ENCODE measurements at places on chromosomes 1 and 21.

DNA sequence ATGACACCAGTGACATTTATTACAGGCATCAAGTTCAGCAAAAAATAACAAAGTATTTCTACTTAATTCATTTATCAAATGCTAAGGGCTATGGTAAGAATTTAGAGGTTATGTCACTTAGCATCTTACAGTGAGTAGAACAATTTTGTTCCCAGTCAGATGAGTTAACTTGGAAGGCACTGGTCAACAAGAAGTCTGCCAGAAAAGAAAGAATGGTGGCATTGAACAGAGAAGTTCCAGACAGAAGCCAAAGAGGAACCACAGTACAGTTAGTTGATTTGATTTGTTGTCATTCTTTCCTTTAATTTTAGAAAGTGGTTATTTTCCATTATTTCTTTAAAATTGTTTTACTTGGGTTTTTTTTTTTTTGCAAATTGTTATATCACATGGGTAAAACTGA lies 232.2 kb upstream of the PKN2 start:
- DNase-seq: no peak

GRCh38 chr1:159282118-159282517 lies 20.0 kb upstream of the FCER1A start:
- DNase-seq: no peak

GRCh38 chr1:5318143-5318816 lies 663.9 kb downstream of the AJAP1 start:
- DNase-seq: no peak

GRCh38 chr1:118303064-118303463 lies 118.0 kb upstream of the SPAG17 start:
- DNase-seq: no peak

DNA sequence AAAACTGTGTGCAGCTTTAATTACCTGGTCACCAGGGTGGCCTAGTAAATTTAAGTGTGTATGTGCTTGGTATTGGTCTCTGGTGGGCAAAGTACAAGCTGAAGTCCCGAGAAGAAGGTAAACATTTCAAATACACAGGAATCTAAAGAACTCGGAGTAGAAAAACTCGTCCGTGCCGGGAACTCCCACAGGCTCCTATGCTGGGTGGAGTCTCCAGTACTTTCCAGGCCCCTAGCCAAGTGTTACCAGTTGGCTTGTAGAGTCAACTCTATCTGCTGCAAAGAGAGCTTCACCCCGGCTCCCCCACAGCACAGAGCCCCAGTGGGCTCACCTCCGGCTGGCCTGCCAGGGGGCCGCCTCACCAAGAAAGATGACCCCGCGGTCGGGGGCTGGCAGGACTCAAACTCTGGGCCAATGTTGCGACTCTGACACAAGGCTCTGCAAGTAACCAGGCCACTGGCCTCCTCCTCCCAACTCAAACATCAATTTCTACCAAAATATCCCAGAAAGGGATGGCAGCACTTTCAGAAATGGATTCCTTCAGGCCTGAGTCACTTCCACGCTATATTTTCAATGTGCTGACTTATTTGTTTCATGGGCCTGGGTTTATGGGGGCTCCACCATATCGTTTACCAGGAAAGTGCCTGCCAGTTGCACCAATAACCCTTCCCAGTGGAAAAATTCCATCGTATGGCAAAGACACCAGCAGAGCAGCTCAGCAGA lies 73.9 kb downstream of the SLC66A1 start:
- DNase-seq: no peak

GRCh38 chr1:113074237-113074636 lies 1.2 kb downstream of the LRIG2 start:
- DNase-seq: no peak

GRCh38 chr21:24223624-24224023 lies 1383.7 kb downstream of the MRPL39 start:
- DNase-seq: no peak

DNA sequence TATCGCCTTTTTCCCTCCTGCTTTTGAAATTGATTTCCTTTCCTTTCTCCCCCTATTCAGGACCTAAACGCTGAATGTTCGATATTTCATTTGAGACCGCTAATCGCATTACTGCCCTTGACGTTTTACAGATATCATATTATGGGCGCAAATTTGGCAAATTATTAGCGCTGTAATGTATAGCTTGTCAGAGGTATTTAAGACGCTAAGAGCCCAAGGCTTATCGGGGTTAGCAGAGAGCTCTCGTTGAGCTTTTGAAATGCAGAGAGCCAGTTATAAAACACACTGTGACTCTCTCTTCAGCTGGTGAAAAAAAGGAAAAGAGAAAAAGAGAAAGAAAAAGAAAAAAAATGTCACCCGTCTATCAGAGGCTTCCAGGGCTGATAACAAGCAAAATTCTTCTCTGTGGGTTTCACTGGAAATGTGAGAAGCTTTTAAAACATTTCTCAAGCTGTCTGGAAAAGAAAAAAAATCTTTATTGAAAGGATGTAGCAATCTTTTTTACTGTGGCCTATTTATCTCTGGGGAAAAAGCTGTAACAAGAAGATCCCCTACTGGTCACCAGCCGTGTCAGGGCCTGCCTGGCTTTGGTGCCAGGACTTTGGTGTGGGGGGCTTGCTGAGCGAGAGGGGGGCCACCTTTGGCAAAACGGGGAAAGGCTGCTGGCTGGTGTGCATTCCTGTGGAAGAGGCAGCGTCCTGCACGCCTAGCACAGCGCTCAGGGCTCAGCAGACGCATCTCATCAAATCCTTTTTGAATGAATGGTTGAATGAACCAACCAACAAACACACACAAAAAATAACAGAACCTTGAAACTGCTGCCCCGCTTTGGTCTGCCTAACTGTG lies 119.8 kb downstream of the RNF220 start:
- no peak for DNase-seq

- peak; percentile 81 for DNase-seq
Observed at GRCh38 chr21:45820171-45821091, 161.1 kb upstream of the COL6A1 start.

DNA sequence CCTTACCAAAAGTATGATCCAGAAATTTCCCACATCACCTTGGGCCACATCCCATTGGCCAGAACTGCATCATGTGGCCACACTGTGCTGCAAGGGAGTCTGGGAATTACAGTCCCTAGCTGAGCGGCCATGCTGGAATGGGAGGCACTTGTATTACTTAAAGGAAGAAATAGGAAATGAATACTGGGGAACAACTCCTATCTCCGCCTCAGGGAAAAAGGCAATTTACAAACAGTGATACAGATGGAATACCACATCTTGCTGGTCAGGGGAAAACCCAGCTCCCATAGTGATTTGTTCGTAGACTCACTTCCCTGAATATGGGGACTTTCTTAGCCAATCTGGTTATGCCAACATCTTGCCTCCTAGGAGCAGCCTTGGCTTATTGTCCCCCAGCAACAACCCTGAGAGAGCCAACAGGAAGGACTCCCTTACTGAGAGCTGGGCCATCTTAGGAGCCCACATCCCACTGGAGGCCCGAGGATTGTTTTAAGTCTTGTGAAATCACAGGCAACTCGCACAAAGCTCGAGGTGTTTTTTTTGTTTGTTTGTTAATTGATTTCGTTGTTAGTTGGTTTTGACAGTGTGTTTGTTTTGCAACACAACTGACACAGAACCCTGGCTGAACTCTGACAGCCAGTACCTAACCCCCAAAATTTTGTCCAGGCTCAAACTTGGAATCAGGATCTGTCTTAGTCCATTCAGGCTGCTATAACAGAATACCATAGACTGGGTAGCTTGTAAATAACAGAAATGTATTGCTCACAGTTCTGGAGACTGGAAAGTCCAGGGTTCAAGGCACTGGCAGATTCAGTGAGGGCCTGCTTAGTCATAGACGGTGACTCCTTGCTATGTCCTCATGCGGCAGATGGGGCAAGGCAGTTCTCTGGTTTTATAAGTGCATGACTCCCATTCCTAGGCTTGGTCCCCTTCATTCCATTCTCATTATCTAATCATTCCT lies 14.9 kb downstream of the CDA start:
- no peak for DNase-seq

GRCh38 chr1:11157867-11158266 lies 31.3 kb upstream of the ANGPTL7 start:
- no peak for DNase-seq

DNA sequence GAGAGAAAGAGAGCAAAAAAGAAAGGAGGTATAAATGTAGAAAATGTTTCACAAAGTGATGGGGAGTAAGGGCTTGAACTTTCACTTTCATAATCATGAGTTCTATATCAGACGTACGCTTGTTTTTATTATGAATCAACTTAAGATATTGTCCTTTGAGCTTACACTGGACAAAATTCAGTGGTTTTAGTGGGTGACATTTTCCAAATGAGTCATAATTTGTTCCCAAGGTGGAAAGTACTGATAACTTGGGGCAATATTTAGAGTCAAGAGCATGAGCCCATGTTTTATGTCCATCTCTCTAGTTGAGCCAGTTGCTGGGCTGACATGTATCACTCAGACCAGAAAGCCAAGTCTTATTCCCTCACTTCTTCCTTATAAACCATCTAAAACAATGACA lies 161.6 kb downstream of the CHRM3 start:
- no peak for DNase-seq

- DNase-seq: no peak
Observed at GRCh38 chr1:54110996-54111395, 41.8 kb downstream of the CDCP2 start.

GRCh38 chr1:30523055-30524020 lies 200.0 kb downstream of the MATN1 start:
- DNase-seq: no peak

DNA sequence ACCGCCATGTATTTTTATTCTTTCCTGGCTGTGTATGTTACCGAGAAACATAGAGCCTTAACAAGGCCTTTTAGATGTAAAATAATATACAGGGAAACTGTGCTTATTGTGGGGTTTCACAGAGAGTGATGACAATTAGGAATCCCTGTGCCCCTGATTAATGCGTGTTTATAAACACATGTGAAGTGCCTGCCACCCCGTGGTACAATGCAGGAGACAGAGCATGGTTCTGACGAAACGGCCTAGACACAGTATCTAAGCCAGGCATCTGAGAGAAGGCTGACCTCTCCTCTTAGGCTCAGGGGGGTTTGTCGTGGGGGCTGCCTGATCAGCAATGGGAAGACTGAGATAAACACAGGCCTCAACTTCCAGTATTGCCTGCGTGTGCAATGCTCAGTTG lies 200.0 kb downstream of the AJAP1 start:
- DNase-seq: no peak

DNA sequence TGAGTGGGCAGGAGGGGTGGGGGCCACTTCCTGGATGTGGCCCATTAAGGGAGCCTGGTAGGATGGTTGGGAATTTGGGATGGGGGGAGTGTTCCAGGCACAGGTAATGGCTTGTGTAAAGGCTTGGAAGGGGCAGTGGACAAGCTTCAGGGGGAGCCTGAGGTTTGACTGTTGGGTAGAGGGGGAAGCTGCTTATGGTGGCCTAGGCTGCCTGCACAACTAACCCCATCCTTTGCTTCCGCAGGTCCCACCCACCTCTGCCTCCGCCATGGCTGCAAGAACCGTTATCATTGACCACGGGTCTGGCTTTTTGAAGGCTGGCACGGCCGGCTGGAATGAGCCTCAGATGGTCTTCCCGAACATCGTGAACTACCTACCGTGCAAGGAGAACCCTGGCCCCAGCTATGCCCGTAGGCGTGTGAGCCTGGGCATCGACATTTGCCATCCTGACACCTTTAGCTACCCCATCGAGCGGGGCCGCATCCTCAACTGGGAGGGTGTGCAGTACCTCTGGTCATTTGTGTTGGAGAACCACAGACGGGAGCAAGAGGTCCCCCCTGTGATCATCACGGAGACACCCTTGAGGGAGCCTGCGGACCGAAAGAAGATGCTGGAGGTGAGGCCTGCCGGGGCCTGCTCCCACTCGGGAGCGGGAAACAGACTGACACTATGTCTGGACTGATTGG lies 67.8 kb downstream of the ACTL8 start:
- DNase-seq: no peak

GRCh38 chr1:109399326-109399957 lies 1.7 kb upstream of the SORT1 start:
- no peak for DNase-seq

DNA sequence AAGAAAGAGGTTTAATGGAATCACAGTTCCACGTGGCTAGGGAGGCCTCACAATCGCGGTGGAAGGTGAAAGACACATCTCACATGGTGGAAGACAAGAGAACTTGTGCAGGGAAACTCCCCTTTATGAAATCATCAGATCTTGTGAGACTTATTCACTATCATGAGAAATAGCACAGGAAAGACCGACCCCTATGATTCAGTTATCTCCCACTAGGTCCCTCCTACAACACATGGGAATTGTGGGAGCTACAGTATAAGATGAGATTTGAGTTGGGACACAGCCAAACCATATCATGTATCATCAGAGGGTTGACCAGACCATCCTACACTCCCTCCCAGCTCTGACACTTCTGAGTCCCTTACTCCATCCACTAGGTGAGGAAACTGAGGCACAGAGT lies 143.9 kb upstream of the KLHDC7A start:
- DNase-seq: no peak

DNA sequence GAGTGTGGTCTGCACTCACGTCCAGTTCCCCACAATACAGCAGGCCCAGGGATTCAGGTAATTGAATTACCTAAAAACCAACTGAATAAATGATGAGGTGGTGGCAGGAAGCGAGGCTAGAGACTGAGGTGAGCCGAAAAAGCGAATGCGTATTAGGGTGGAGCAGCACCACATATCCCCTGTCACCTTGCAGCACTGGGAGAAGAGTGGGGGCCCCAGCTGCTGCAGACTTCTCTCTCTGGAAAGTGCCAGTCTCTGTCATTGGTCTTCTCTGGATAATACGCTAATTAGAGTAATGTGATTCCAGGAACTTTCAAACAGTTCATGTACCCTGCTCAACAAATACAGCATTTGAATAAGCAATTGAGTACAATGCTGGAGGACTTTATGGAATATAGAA lies 199.0 kb downstream of the RPS6KC1 start:
- DNase-seq: no peak

DNA sequence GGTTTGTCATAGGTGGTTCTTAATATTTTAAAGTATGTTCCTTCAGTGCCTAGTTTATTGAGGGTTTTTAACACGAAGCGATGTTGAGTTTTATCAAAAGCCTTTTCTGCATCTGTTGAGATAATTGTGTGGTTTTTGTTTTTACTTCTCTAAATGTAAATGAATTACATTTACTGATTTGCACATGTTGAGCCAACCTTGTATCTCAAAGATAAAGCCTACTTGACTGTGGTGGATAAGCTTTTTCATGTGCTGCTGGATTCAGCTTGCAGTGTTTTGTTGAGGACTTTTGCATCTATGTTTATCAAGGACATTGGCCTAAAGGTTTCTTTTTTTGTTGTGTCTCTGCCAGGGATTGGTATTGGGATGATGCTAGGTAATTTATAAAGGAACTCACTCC lies 142.5 kb downstream of the PRDM2 start:
- DNase-seq: no peak

DNA sequence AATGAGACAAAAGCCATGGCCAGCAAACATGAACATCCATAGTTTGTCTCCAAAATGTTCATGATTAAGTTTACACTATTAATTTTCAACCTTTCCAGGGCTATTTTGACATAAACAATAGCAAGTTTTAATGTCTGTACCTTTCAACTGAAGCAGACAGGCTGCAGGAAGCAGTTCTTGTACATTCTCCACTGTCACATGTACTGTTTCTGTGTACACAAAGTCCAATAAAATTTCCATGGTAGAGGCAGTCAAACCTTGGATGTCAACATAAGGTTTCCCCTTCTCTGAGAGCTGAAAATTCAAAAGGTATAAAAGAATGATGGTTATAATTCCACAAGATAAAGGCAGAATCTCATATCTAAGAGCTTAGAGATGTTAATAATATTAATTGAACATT lies 7.4 kb downstream of the KLHL12 start:
- DNase-seq: no peak

GRCh38 chr1:27615346-27616192 lies 11.6 kb upstream of the AHDC1 start:
- DNase-seq: no peak

- no peak for DNase-seq
Observed at GRCh38 chr1:178688244-178688643, 36.8 kb upstream of the RALGPS2 start.

GRCh38 chr1:156657741-156658319 lies 15.9 kb downstream of the BCAN start:
- no peak for DNase-seq
